ENCODE measurements at places on chromosomes 4 and X.

DNA sequence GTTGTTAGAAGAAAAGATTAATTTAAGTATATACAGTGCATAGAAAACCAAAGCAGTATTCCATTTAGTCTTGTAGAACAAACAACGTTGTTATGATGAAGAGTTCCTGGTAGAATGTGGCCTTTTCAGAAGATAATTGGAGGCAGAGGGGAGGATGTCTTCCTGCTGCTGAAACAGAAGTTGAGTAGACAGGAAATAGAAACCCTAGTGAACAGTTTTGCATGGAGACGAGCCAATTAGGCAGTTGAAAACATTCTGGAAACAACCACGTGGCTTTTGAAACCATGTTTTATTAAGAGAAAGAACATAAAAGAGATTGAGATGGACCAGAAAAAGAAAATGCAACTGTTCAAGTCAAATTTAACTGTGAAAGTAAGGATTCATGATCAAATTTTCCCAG is 325.2 kb downstream of the CAMK2D start:
- DNase-seq: no peak

DNA sequence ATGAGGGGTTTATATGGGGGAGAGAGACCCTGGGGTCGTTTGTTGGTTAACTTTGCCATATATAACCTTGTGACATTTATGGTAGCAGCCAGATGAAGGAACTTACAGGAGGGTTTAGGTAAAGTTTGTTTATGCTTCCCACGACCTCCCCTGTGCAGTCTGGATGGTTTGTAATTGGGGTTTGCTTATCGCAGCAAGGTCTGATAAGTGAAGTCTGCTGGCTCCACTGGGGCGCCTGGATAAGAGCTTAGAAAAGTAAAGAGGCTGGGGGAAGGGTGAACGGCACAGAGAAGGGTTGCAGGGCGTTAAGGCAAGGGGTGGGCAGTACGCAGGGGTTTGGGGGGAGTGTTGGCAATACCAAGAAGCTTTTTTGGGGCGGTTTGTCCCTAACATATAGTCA is 98.7 kb downstream of the KDM6A start:
- no peak for DNase-seq

DNA sequence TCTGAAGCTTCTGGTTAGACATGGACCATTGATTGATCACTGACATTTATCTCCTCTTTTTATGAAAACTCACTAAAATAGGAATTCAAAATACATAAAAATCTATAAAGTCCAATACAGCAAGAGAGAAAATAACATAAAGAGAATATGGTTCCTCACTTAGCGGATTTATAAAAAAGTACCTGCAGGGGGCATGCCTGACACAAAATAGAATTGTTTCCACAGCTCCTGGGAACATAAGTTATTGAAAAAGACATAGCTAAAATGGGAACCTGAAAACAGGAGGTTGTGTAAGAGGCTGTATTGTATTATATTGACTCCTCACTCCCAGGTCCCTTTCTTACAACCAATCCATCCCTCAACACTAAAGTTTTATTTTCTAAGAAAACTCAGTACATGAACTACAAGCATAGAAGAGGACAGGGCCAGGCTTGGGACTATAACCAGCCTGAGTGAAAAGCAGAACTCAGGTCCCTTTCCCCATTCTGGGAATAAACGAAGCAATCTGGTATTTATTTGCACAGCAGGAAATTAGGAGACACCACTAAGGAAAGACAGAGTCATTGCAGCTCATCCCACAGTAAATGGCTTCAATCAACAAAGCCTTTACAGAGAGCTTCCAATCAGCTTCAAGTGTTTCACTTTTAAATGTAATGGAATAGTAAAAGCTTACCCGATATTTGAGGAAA is 121.1 kb upstream of the NDST4 start:
- no peak for DNase-seq

DNA sequence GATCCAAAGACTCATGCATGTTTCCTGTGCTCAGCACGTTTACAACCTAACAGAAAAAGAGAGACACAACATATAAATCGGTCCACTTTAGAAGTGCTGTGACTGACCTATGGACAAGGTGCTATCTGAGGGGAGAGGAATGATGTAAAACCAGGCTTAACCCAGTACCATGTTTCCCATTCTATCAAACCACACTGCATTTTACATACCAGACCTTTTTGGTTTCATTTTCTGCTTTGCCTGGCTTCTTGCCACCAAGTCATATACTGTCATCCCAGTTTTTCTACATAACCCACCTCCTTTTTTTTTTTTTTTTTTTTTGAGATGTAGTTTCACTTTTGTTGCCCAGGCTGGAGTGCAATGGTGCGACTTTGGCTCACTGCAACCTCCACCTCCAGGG is 82.2 kb downstream of the KLF8 start:
- peak; percentile 4 for DNase-seq

DNA sequence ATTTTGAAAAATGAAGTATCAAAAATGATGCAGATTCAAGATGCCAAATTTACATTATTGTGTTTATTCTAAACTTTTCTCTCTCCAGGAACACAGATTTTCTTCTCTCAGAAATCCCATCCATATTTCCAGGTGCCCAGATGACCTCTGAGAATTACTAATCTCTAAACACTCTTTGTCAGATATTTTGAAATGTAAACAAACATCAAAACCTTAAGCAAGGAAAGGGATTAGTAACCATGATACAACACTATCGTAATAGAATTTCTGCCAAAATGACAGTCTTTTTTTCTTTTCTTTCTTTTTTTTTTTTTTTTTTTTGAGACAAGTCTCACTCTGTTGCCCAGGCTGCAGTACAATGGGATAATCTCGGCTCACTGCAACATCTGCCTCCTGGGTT is 76.7 kb downstream of the PDS5A start:
- no peak for DNase-seq

- DNase-seq: no peak
These were observed at the start of gene PALLD for GRCh38 chr4:168496834-168497233. PALLD (plus strand) TSS chr4:168497052.

DNA sequence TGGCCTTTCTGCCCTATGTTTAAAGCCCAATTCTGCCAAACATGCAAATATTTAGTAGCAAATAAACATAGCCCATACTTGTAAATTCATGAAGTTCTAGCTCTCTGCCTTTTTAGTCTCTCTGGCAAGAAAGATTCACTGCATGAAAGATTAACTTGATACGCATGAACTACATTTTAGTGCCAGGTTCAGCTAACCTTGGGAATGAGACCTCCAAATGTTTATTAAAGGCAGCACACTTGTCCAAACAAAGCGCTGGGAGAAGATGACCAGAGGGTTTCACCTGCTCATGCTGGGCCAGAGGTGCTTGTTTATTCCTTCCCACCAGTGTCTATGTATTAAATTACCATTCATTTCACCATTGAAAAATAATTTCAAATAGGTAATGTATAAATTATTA is 44.5 kb upstream of the IL1RAPL1 start:
- DNase-seq: no peak

- no peak for DNase-seq
These were observed 14.3 kb downstream of the PCDH19 start for GRCh38 chrX:100395781-100396180.

DNA sequence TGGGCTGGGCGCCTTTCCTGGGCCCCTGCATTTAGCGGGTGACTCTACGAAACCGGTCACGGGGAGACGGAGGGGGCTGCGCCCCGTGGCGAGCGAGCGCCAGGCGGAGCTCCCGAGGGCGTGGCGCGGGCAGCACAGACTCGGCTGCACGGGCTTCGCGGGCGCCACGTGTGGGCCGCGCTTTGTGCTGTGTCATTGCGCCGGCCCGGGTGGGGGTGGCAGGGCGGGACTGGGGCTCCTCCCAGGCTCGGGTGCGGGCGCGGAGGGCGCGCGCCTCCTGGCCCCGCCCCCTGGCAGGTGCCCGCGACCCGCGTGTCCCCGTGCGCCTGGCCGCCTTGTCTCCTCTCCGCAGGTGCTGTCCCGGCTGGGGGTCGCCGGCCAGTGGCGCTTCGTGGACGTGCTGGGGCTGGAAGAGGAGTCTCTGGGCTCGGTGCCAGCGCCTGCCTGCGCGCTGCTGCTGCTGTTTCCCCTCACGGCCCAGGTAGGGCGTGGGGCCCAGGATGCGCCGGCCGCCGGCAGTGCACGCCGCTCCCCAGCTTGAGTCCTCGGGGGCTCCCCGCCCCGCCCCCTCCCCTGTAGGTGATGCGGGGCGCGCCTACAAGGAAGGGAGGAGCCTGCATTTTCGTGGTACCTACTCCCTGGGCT is 651 bp downstream of the UCHL1 start:
- peak; percentile 13 for DNase-seq

DNA sequence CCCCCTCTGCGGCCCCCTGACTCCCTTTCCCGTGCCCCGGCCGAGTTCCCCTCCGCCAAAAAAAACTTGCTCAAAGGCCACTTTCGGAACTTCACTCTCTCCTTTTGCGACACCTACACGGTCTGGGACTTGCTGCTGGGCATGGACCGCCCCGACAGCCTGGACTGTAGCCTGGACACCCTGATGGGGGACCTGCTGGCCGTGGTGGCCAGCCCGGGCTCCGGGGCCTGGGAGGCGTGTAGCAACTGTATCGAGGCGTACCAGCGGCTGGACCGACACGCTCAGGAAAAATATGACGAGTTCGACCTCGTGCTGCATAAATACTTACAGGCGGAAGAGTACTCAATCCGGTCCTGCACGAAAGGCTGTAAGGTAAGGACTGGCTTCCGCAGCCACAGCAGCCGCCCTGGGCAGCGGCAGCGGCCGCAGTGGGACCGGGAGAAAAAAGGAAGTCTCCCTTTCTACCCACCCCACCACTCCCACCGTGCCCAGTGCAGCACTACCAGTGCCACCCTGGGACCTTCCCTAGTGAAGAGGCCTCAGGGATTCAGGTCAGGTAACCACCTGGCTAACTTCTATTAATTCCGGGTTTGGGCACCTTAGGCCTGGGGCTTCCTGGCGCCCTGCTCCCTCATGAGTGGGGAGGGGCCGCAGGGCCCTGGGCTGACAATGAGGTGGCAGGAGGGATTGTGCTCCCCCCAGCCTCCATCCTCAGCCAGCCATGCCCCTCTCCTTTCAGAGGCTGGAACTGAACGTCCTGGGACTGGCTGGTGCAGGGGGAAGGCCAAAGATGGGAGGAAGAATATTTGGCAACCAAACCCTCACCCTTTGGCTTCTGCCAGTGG is 1.9 kb downstream of the NALF2 start:
- no peak for DNase-seq

GRCh38 chr4:88619971-88620370 is 27.7 kb downstream of the HERC3 start:
- no peak for DNase-seq

DNA sequence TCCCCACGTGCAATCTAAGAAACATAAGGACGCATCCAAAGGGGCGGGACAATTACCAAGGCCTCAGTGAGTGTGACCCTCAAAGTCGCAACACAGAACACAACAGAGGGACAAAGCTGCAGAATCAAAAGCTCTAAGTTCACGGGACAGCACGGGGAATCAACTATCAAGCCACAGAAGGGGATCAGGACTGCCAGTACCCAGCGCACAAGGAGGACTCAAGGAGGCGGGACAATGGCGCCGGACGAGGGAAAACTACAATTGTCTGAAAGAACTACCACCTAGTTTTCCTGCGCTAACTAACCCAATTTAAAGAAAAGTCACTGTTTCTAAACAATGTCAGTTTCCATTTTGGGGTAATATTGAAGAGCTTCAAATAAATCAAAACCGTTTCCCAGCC is 1.3 kb downstream of the FAM53A start:
- DNase-seq: no peak

- DNase-seq: no peak
These were observed 51.4 kb downstream of the OTC start for GRCh38 chrX:38403834-38404233.

- DNase-seq: no peak
These were observed 266.3 kb upstream of the NOCT start for GRCh38 chr4:138749303-138749702.

GRCh38 chr4:3660086-3660927 is 105.9 kb upstream of the ADRA2C start:
- no peak for DNase-seq

GRCh38 chrX:71579136-71579989 is 1.1 kb downstream of the GCNA start:
- DNase-seq: no peak

DNA sequence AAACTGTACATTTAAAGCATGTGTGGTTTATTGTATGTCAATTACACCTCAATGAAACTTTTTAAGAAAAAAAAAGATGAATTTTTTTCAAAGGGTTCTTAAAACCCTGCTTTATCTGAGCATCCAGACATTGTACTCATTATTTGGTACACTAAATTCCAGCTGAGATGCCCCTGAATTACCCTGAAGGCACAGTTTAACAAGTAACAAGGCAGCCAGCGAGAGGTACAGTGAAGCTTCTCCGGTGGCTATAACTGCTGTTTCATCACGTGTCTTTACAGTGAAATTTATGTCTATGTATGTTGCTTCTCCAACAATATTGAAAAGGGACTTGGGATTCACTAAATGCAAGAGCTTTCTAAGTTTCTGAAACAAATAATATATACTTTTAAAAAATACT is 15.8 kb downstream of the SLC7A11 start:
- no peak for DNase-seq

DNA sequence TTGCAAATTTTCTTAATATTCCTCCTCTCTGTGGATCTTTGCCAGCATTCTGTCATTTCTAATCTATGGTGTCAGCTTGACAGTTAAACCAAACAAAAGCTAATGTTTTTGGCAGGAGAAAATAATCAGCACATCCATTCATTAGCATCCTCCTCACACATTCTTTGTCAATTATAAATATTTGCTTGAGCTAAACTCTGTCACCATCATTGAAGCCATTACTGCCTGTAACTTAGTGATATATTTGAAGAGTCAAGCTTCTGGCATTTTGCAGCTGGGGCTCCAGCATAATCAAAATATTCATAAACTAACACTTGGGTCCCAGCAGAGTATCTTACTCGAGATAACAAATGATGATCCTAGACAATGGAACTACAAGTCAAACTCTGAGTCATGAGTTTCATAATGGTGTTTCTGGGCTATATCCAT is 126.1 kb downstream of the EIF4E start:
- DNase-seq: no peak

Data from activated naive CD4-positive, alpha-beta T cell treated with Interleukin-2 at 50 U/mL for 16 hours (primary cell).